Activated CD8-positive, alpha-beta memory T cell treated with anti-CD3 and anti-CD28 coated beads, Interleukin-2, amount 10 ng/mL, durations not matched to agents 7 days and 5 days (primary cell): ENCODE measurements at places on chromosomes 13 and 19.
A peak's percentile ranks its signal among the peaks of the same experiment; 100 is the strongest.

DNA sequence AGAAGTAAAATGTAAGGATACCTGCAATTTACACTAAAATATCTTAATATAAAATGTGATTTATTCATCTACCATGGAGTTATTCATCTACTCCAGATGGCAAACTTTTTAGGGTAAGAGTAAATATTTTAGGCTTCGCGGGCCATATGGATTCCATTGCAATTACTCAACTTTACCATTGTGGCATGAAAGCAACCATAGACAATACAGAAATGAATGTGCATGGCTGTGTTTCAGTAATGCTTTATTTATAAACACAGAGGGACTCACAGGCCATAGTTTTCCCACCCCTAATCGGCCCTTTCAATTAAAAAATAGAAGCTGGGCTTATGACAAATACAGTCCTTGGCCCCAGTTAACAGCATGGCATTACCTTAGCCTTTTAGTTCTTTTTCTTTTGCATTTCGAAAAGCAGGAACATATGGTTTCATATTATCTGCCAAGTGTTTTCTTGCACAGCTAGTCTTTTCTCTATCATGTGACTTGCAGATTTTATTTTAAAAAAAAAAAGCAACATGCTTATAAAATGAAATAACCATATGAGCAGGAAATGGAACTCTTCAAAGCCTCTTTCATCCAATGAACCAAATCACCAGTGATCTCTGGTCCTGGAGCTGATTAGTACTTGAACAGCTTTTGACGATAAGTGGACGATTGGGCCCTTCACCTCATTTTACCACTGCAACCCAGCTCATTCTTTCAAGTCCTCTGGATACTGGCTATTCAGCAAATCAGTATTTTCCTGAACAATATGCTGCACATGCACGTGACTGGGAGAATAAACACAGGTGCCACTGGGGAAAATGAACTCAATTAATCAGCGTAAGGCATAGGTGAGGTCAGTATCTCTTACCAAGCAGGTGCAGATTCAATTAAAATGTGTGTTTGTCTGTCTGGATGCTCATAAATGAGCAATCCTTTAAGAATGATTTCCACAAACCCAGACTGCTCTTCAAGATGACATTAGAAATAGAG lies 63.9 kb downstream of the LHFPL6 start:
- H3K27me3 ChIP-seq: peaks cover 15% of the 10 kb centered on the region
- H3K4me3 ChIP-seq: no peak overlapping the region
- H3K4me1 ChIP-seq: no peaks in the 10 kb centered on the region
- no peaks in the 10 kb centered on the region for H3K36me3 ChIP-seq

- H3K27me3 ChIP-seq: peaks cover 4% of the 10 kb centered on the region
- H3K4me1 ChIP-seq: peaks cover 5% of the 10 kb centered on the region
- H3K27ac ChIP-seq: no peak overlapping the region
- DNase-seq: no peak
- H3K36me3 ChIP-seq: no peaks in the 10 kb centered on the region
These were observed 74.7 kb downstream of the C13orf42 start for GRCh38 chr13:51036418-51036817.

DNA sequence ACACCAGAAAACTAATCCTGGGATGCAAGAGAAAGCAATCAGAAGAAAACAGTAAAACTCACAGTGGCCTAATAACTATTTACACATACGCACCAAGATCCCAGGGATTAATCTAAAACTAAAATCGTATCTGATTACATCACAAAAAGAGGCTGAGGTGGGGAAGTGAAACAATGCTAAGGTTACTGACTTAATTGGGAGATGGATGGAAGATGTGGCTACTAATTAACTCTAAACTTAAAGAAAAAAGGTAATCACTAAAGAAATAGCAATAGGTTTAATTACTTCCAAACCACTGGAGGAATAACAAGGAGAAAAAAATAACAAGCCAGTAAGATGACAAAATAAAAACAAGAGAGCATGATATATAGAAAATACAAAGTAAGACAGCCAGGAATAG lies 50.4 kb downstream of the NUFIP1 start:
- H3K4me3 ChIP-seq: no peak overlapping the region
- no peak for DNase-seq
- no peak overlapping the region for H3K27ac ChIP-seq

- H3K27ac ChIP-seq: peak overlapping the region; percentile 24
- H3K4me3 ChIP-seq: no peak overlapping the region
- no peak for DNase-seq
- H3K27me3 ChIP-seq: no peaks in the 10 kb centered on the region
- peaks cover 45% of the 10 kb centered on the region for H3K36me3 ChIP-seq
- H3K4me1 ChIP-seq: peaks cover 60% of the 10 kb centered on the region
These were observed 32.2 kb downstream of the MYO9B start for GRCh38 chr19:17107546-17108452.

DNA sequence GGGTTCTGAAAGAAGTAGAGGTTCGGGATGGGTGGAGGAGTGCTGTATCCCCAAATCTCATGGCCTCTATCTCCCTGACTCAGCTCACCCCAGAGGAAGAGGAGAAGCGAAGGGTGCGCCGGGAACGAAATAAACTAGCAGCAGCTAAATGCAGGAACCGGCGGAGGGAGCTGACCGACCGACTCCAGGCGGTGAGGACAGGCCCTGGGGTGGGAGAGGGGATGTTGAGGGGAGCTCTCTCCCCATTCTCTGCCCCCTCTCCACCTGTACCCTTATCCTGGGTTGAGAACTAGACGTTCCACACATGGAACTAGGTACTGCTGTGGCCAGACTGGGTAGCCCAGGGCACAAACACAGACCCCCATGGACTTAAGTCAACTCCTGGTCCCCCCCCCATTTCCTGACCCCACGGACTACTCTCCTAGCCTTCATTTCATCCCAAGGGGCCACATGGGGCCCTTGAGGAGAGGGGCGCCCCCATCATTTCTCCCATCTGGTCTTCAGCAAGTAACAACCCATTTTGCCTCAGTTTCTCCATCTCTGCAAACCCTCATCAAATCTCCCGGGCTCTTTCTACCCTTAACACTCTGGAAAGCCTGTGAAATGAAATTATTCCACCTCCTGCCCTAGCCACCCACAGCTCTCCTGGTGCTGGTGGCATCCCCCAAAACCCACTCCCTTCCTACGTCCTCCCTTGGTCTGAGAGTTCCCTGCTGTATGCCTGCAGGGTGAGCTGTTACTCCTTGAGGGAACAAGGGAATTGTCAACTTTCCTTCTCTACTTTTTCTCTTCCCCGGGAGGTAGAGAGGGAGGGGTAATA lies 3.5 kb downstream of the FOSB start:
- H3K27ac ChIP-seq: no peak overlapping the region
- no peaks in the 10 kb centered on the region for H3K36me3 ChIP-seq
- H3K27me3 ChIP-seq: peaks cover 24% of the 10 kb centered on the region
- no peak overlapping the region for H3K4me3 ChIP-seq

GRCh38 chr19:14795078-14795721 lies 16.8 kb upstream of the ADGRE2 start:
- no peak overlapping the region for H3K27ac ChIP-seq
- H3K4me1 ChIP-seq: peaks cover 3% of the 10 kb centered on the region
- H3K4me3 ChIP-seq: no peak overlapping the region
- H3K27me3 ChIP-seq: peaks cover 14% of the 10 kb centered on the region
- no peaks in the 10 kb centered on the region for H3K36me3 ChIP-seq

- H3K4me3 ChIP-seq: no peak overlapping the region
- no peaks in the 10 kb centered on the region for H3K4me1 ChIP-seq
- no peaks in the 10 kb centered on the region for H3K36me3 ChIP-seq
- no peaks in the 10 kb centered on the region for H3K27me3 ChIP-seq
These were observed 410.1 kb upstream of the TSHZ3 start for GRCh38 chr19:31759359-31759758.

- H3K27ac ChIP-seq: no peak overlapping the region
- H3K4me3 ChIP-seq: no peak overlapping the region
- no peak for DNase-seq
- peaks cover 13% of the 10 kb centered on the region for H3K4me1 ChIP-seq
- H3K27me3 ChIP-seq: peaks cover 10% of the 10 kb centered on the region
These were observed 13.0 kb downstream of the CYP2S1 start for GRCh38 chr19:41205995-41206394.

DNA sequence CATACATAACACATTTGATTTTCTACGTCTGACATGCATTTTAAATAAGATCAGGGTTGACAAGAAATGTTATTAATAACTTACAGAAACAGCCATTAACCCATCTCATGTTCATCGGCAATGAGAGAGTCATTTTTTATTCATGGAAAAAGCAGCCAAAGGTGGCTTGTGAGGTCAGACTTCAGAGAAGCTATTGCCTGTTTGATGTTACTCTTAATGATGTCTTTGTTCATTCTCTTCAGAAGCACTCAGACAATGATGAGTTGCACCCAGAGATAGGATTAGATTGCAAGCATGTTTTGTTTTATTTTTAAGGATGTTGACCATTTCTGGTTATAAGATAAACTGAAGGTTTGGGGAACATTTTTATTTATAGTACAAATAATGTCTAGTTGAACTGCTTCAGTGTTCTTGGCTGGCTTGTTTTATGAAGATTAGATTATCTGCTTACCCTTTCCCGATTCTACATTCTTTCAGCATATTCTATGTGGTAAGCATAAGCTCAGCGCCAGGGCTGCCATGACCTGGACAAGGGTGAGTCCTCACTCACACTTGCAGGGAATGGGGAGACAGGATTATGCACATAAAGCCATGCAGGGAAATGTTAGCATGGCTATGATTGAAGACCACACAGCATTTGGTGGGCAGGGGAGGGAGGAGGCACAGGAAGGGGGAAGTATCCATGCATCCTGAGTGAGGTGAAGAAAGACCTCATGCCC lies 288.1 kb downstream of the MTUS2 start:
- DNase-seq: no peak
- no peak overlapping the region for H3K4me3 ChIP-seq
- H3K4me1 ChIP-seq: no peaks in the 10 kb centered on the region
- no peaks in the 10 kb centered on the region for H3K36me3 ChIP-seq

GRCh38 chr13:77335543-77335942 lies 8.6 kb upstream of the MYCBP2 start:
- no peak for DNase-seq

DNA sequence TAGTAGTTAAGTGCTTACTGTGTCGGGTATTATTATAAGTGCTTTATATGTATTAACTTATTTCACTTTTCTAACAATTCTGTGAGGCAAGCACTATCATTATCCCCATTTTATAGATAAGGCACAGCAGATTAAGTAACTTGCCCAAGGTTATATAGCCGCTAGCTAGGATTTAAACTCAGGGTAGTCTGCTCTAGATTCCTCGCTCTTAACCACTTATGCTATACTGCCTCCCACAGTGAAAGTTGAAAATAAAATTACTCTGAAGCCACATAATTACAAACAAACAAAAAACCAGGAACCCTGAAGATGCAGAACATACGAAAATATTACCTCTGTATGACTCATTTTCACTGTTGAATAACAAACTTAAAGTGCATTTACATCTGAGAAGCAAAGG lies 3.9 kb downstream of the TEX30 start:
- peaks cover 41% of the 10 kb centered on the region for H3K4me1 ChIP-seq
- no peak overlapping the region for H3K4me3 ChIP-seq
- H3K27me3 ChIP-seq: no peaks in the 10 kb centered on the region
- DNase-seq: no peak
- peak overlapping the region; percentile 2 for H3K27ac ChIP-seq

GRCh38 chr19:30856786-30857185 lies 484.6 kb downstream of the ZNF536 start:
- H3K4me1 ChIP-seq: no peaks in the 10 kb centered on the region
- no peak overlapping the region for H3K4me3 ChIP-seq
- DNase-seq: no peak
- H3K27me3 ChIP-seq: no peaks in the 10 kb centered on the region
- H3K36me3 ChIP-seq: no peaks in the 10 kb centered on the region

GRCh38 chr13:113742445-113743120 lies 16.4 kb upstream of the TMEM255B start:
- DNase-seq: no peak
- H3K4me1 ChIP-seq: peaks cover 18% of the 10 kb centered on the region
- H3K27me3 ChIP-seq: peaks cover 26% of the 10 kb centered on the region
- H3K36me3 ChIP-seq: no peaks in the 10 kb centered on the region
- H3K27ac ChIP-seq: no peak overlapping the region

DNA sequence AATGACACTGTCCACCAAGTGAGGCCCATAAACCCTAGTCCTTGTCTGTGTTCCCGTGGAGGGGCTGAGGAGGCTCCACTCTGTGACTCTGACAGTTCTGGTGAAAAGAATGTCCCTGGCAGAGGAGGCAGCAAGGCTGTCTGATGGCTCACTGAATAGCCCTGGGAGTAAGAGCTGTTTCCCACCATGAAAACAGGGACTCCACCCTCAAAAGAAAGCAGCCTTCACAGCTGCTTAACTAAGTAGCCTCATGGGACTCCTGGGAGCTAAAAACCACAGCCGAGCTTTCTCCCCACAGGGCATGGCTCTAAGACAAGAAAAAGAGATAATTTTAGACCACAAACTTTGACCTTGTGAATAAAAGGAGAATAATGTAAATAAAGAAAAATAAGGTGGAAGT lies 135.1 kb upstream of the FRY start:
- H3K27me3 ChIP-seq: peaks cover 32% of the 10 kb centered on the region
- H3K36me3 ChIP-seq: no peaks in the 10 kb centered on the region
- DNase-seq: no peak
- no peak overlapping the region for H3K27ac ChIP-seq
